ENCODE measurements at places on chromosomes 2 and 18. TPM values are rescaled to one million over a fixed set of nuclear protein-coding genes. Genes with fewer than 3 reads are reported as not detected.

The FEV gene
- total RNA-seq, result not detected

The HIBCH gene
- total RNA-seq, result 24.5 TPM

The MAP2 gene
- total RNA-seq, result 24.5 TPM

The CNDP1 gene
- not detected for total RNA-seq

The ANO7 gene
- total RNA-seq, result 1.7 TPM

The IL37 gene
- total RNA-seq, result not detected

The ATP9B gene
- 28.1 TPM for total RNA-seq

The SCN7A gene
- total RNA-seq, result not detected

The HEATR5B gene
- total RNA-seq, result 43.7 TPM

The POTEI gene
- 0.66 TPM for total RNA-seq

The CD8B2 gene
- not detected for total RNA-seq

The ASXL3 gene
- 0.14 TPM for total RNA-seq

The IL36B gene
- not detected for total RNA-seq

The PID1 gene
- not detected for total RNA-seq

The HK2 gene
- total RNA-seq, result 32.6 TPM

The EFR3B gene
- 0.22 TPM for total RNA-seq

The SLC40A1 gene
- total RNA-seq, result 34.2 TPM

The TDRD15 gene
- total RNA-seq, result under 0.01 TPM

The PASK gene
- total RNA-seq, result 9.0 TPM

The ACTR3 gene
- 481 TPM for total RNA-seq

The AGFG1 gene
- 130 TPM for total RNA-seq

The MYOM1 gene
- under 0.01 TPM for total RNA-seq

The DTNA gene
- 19.8 TPM for total RNA-seq

The ITPRIPL1 gene
- 1.6 TPM for total RNA-seq

The SPAST gene
- 50.8 TPM for total RNA-seq
